ENCODE measurements at places on chromosomes 6 and 20.
A peak's percentile ranks its signal among the peaks of the same experiment; 100 is the strongest.

- no peaks in the 10 kb centered on the region for H3K27me3 ChIP-seq
- H3K4me1 ChIP-seq = no peaks in the 10 kb centered on the region
- DNase-seq = no peak
- no peak overlapping the region for H3K27ac ChIP-seq
- H3K4me3 ChIP-seq = no peak overlapping the region
- H3K36me3 ChIP-seq = no peaks in the 10 kb centered on the region
These were observed 84.2 kb upstream of the PMEPA1 start for GRCh38 chr20:57794036-57794435.

DNA sequence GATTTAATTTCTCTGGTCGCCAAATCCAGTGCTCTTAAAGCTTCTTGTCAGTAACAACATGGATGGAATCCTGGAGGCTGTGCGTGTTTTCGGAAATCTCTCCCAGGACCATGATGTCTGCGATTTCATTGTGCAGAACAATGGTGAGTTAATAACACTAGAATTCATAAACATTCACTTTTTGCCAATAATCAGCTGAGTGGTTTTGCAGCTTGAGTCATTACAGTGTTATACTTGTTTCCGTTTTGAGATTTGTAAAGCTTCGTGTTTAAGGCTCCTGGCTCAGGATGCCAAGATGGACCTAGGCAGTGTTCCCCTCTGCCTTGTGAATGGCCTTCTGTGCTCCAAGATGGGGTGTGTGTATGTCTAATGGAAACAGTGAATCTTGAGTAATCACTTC lies 113.8 kb downstream of the ARMC2 start:
- DNase-seq = no peak
- H3K27ac ChIP-seq = no peak overlapping the region
- H3K27me3 ChIP-seq = no peaks in the 10 kb centered on the region
- H3K36me3 ChIP-seq = peaks cover 7% of the 10 kb centered on the region

- DNase-seq = no peak
- H3K4me3 ChIP-seq = no peak overlapping the region
- H3K27ac ChIP-seq = no peak overlapping the region
- peaks cover 22% of the 10 kb centered on the region for H3K4me1 ChIP-seq
These were observed 3.0 kb upstream of the NANP start for GRCh38 chr20:25626779-25627178.

- H3K4me3 ChIP-seq = no peak overlapping the region
- H3K4me1 ChIP-seq = no peaks in the 10 kb centered on the region
- no peaks in the 10 kb centered on the region for H3K27me3 ChIP-seq
- DNase-seq = no peak
- H3K27ac ChIP-seq = no peak overlapping the region
These were observed 108.7 kb upstream of the SGK1 start for GRCh38 chr6:134426623-134427022.

- H3K27me3 ChIP-seq = peaks cover 39% of the 10 kb centered on the region
- peak; percentile 47 for DNase-seq
- peaks cover 20% of the 10 kb centered on the region for H3K4me1 ChIP-seq
- peaks cover 7% of the 10 kb centered on the region for H3K36me3 ChIP-seq
These were observed 13.5 kb upstream of the ZNF391 start for GRCh38 chr6:27374824-27375612.

DNA sequence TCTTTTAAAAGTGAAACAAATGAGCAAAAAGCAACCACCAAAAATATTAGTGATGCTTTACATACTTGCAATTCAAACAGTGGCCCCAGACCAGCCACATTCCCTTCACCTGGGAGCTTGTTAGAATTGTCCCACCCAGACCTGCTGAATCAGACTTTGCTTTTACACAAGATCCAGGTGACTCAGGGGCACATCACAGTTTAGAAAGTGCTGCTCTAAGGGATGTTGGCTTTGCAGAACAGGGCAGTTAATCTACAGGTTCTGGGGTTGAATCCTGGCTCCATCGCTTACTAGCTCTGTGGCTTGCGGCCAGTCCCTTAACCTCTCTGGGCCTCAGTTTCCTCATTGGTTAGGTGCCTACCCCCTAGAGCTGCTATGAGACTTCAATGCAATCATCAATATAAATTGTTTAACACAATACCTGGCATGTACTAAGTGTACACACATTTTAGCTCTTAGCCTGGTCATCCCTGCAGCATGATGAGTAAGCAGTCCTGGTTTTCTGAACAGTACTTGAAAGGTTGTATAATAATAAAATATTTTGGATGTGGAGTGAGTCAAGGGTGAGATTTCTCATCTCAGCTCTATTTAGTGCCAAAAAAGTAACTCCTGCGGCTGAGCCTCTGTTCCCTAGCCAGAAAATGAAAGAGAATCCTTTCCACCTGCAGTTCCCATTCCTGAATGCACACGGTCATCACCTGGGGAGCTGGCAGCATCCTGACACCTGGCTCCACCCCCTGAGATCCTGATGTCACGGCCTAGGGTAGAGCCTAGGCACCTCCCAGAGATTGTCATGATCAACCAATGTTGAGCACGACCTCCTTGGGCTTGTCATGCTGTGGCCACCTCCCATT lies 162.7 kb downstream of the ANKRD60 start:
- H3K4me3 ChIP-seq = no peak overlapping the region
- H3K36me3 ChIP-seq = no peaks in the 10 kb centered on the region
- no peaks in the 10 kb centered on the region for H3K4me1 ChIP-seq

DNA sequence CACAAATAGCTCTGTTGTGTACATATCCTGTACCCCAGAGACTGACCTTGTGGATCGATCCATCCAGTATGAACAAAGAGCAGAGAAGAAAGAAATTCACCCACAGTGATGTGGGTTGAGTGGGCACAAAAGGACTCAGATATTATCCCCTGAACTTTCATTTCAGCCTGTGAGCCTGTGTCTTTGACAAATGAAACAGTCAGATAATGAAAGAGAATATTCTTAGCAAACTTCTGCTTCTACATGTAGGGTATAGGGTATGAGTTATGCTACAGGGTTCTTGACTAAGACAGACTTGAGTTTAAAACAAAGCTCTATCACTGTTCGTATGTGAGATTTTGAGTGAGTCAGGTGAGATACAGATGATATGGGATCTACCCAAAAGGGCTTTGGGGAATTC lies 359.7 kb downstream of the MAFB start:
- no peaks in the 10 kb centered on the region for H3K36me3 ChIP-seq
- H3K27ac ChIP-seq = no peak overlapping the region
- no peak overlapping the region for H3K4me3 ChIP-seq
- H3K27me3 ChIP-seq = peaks cover 10% of the 10 kb centered on the region
- no peaks in the 10 kb centered on the region for H3K4me1 ChIP-seq
- no peak for DNase-seq

DNA sequence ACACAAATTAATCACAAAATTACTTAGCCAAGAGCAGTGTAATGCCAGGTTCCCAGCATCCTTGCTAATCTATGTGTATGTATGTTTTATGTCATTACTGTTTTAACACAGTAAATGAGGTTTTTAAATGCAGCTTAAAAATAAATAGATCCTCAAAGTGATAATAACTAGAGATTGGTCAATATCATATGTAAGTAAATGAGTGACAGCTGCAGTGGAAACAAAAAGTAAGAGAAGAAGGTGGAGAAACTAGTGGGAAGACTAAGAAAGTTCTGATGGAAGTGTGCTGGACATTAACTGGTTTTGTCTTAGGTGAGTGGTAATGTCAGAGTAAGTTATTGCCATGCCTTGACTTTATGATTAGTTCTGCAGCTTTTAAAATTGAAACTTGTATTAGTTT lies 1.9 kb upstream of the GJB7 start:
- peaks cover 32% of the 10 kb centered on the region for H3K4me1 ChIP-seq
- no peak overlapping the region for H3K27ac ChIP-seq
- H3K4me3 ChIP-seq = no peak overlapping the region
- no peak for DNase-seq
- no peaks in the 10 kb centered on the region for H3K27me3 ChIP-seq

GRCh38 chr6:158020272-158020711 lies 38.6 kb downstream of the SYNJ2 start:
- peaks cover 7% of the 10 kb centered on the region for H3K36me3 ChIP-seq
- H3K4me3 ChIP-seq = no peak overlapping the region
- H3K27ac ChIP-seq = no peak overlapping the region
- no peaks in the 10 kb centered on the region for H3K4me1 ChIP-seq
- no peaks in the 10 kb centered on the region for H3K27me3 ChIP-seq

- H3K27ac ChIP-seq = no peak overlapping the region
- no peaks in the 10 kb centered on the region for H3K36me3 ChIP-seq
- DNase-seq = no peak
- H3K4me1 ChIP-seq = no peaks in the 10 kb centered on the region
- H3K27me3 ChIP-seq = no peaks in the 10 kb centered on the region
These were observed 193.9 kb upstream of the MOCS1 start for GRCh38 chr6:40128127-40128526.

- peak overlapping the region; percentile 91 for H3K4me3 ChIP-seq
- peaks cover 12% of the 10 kb centered on the region for H3K36me3 ChIP-seq
- peak overlapping the region; percentile 88 for H3K27ac ChIP-seq
- H3K4me1 ChIP-seq = peaks cover 60% of the 10 kb centered on the region
- DNase-seq = no peak
These were observed 114.8 kb downstream of the RTN4IP1 start for GRCh38 chr6:106514583-106514885.

DNA sequence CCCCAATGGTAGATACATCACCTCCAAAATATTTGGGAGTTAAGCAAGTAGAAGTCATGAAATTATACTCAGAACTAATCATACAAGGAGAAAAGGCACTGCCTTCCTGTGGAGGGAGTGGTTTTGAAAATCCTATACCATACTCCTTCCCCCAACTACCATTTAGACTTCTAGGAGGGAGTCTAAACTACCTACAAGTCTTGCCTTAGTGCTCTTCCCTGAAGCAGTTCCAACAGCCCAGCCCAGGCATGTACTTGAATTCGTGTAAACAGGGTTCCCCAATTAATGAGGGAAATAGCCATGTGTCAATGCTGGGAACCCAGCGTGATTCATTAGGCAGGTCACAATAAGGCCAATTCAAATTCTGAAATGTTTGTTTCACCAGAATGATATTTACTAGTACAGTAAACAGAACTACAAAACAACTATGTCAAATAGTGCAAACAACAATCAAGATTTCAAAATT lies 39.1 kb upstream of the SGK1 start:
- peaks cover 6% of the 10 kb centered on the region for H3K4me1 ChIP-seq
- DNase-seq = no peak
- H3K36me3 ChIP-seq = no peaks in the 10 kb centered on the region
- no peaks in the 10 kb centered on the region for H3K27me3 ChIP-seq
- no peak overlapping the region for H3K27ac ChIP-seq

GRCh38 chr6:144528743-144529425 lies 243.7 kb downstream of the UTRN start:
- peaks cover 76% of the 10 kb centered on the region for H3K36me3 ChIP-seq
- DNase-seq = no peak
- H3K27ac ChIP-seq = no peak overlapping the region
- peaks cover 33% of the 10 kb centered on the region for H3K4me1 ChIP-seq

GRCh38 chr6:36469946-36470345 lies 27.1 kb downstream of the KCTD20 start:
- no peak overlapping the region for H3K4me3 ChIP-seq
- H3K36me3 ChIP-seq = peaks cover 24% of the 10 kb centered on the region
- no peaks in the 10 kb centered on the region for H3K27me3 ChIP-seq

DNA sequence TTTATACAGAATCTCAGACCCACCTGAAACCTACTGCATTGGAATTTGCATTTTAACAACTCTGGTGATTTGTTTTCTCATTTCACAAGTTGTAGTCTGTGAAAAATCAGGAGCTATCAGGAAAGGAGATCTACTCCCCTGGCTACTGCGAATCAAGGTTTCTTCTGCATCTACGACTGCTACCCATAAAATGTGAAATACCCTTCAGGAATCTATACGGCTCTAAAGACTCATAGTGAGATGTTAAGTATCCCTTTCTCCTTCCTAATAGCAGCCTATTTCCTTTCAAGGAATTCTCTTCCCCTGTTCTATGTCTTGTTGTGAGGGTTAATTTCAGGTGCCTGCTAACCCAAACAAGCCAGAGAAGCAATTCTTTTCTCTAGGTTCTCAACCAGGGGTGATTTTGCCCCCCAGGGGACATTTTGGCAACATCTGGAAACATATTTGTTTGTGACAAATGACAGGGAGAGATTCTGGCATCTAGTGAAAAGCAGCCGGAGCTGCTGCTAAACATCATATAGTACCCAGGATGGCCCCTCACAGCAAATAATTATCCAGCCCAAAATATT lies 26.3 kb downstream of the WFDC3 start:
- no peak overlapping the region for H3K27ac ChIP-seq
- H3K36me3 ChIP-seq = no peaks in the 10 kb centered on the region
- DNase-seq = no peak
- peaks cover 11% of the 10 kb centered on the region for H3K27me3 ChIP-seq
- H3K4me3 ChIP-seq = no peak overlapping the region

GRCh38 chr6:56497240-56497639 lies 145.4 kb downstream of the DST start:
- no peak overlapping the region for H3K4me3 ChIP-seq
- no peak overlapping the region for H3K27ac ChIP-seq

- DNase-seq = no peak
- peaks cover 7% of the 10 kb centered on the region for H3K4me1 ChIP-seq
These were observed 5.8 kb upstream of the FAM83D start for GRCh38 chr20:38920411-38920810.

DNA sequence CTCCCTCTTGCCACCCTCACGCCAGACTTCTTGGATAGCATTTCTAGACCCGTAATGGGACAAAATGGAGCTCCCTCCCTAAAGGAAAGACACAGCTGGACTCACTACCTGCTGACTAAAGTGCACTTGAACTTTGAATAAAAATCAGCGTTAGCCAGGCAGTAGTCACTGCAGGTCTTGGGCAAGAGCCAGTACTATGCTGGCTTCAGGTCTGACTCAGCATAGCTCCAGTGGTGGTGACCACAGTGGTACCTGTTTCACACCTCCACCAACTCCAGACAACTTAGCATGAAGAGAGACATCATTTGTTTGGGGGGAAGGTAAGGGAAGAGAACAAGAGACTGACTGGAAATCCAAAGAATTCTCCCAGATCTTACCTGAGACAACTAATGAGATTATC lies 906.8 kb downstream of the GRIK2 start:
- H3K27me3 ChIP-seq = no peaks in the 10 kb centered on the region
- DNase-seq = no peak
- H3K27ac ChIP-seq = no peak overlapping the region
- no peaks in the 10 kb centered on the region for H3K4me1 ChIP-seq

DNA sequence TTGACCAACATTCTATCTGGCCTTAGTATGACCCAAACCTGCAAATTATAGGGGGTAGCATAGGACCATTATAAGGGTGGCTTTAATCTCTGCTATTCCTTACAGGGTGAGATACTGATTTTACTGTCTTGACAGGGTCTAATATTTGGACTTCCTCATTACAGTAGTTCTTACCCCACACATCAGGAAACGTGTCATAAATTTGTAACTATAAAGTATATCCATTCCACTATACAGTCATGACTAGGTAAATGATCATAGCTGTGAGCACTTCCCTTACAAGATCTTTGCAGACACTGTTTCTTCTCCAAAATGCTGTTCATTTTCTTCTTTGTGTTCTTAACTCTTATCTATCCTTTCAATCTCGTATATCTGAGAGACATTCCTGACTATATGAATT lies 518.7 kb upstream of the RNF217 start:
- H3K4me3 ChIP-seq = no peak overlapping the region
- no peaks in the 10 kb centered on the region for H3K36me3 ChIP-seq
- no peak for DNase-seq
- no peaks in the 10 kb centered on the region for H3K4me1 ChIP-seq
